ENCODE measurements at places on chromosomes 5 and 9. TPM values are rescaled to one million over a fixed set of nuclear protein-coding genes. Genes with fewer than 3 reads are reported as not detected.

Gene PAPPA
- total RNA-seq: not detected

Gene SVEP1
- not detected for total RNA-seq

GRCh38 chr5:74310386-74310785 lies 330.1 kb downstream of the ENC1 start:
- no peaks in the 10 kb centered on the region for H3K36me3 ChIP-seq
- no peaks in the 10 kb centered on the region for H3K4me1 ChIP-seq
- peaks cover 16% of the 10 kb centered on the region for H3K27me3 ChIP-seq
- H3K4me3 ChIP-seq: no peak overlapping the region

DNA sequence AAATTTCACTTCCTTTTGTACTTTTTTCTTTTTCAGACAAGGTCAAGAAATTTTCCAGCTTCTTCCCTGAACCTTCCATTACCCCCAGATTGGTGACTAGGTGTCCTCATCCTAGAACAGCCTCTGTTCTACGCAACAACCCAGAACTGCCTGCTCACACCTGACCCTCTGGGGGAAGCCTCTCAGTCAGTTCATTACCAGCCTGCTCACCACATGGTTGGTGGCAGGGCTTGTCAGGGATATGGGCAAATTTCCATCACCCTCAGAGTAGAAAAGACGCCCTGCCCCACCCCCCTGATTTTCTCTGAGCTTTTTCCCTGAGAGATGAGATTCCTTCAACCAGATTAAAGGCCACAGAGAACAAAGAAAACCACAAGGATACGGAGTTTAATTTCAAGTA lies 5.3 kb upstream of the CFAP95 start:
- H3K27ac ChIP-seq: no peak overlapping the region
- peaks cover 26% of the 10 kb centered on the region for H3K4me1 ChIP-seq
- H3K36me3 ChIP-seq: no peaks in the 10 kb centered on the region
- no peak for DNase-seq

- H3K27ac ChIP-seq: no peak overlapping the region
- no peak for DNase-seq
- H3K36me3 ChIP-seq: no peaks in the 10 kb centered on the region
- peaks cover 5% of the 10 kb centered on the region for H3K4me1 ChIP-seq
These were observed 67.8 kb downstream of the NIPSNAP3B start for GRCh38 chr9:104831681-104832080.

GRCh38 chr5:34501840-34502239 lies 154.3 kb upstream of the RAI14 start:
- H3K27me3 ChIP-seq: peaks cover 16% of the 10 kb centered on the region
- H3K4me3 ChIP-seq: no peak overlapping the region
- no peak for DNase-seq
- no peak overlapping the region for H3K27ac ChIP-seq

DNA sequence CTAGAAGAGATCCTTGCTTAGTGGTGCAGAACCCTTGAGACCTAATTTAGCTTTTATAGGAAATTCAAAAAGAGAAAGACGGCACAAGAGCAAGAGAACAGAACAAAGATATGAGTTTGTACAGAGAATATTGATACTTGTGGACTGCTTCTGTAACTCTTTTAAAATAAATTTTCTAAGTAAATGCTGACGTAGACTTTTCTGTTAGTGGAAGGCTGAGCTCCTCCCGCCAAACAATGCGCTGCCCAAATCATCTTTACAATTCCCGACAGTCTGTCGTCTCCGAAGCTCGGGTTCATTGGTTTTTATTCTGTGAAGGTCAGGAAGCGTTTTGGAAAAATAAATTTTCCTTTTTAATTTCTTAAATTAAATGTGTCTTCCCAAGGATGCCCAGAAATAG lies 22.3 kb downstream of the RORB start:
- no peaks in the 10 kb centered on the region for H3K4me1 ChIP-seq
- no peaks in the 10 kb centered on the region for H3K36me3 ChIP-seq
- peaks cover 3% of the 10 kb centered on the region for H3K27me3 ChIP-seq

DNA sequence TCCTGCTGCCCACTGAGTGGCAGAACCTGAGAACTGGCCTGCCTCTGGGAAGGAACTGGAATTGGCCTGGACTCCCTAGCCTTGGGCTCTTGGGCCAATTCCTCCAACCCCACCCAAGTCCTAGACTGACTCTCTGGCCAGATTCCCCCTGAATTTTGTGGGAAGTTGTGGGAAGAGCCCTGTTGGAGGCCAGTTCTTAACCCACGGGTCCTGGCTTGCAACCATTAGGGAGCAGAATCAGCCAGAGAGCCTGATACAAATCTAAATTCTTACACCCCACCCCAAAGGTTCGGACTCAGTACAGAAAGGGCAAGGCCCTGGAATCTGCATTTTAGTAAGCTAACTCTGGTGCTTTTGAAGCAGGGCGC lies 125.3 kb upstream of the SLC25A48 start:
- no peak overlapping the region for H3K4me3 ChIP-seq
- no peak for DNase-seq
- no peaks in the 10 kb centered on the region for H3K4me1 ChIP-seq

Data from activated CD8-positive, alpha-beta T cell treated with anti-CD3 and anti-CD28 coated beads for 36 hours (primary cell).